Heart right ventricle (tissue), 16 donors: ENCODE measurements at places on chromosomes 5 and 9. TPM values are rescaled to one million over a fixed set of nuclear protein-coding genes. Genes with fewer than 3 reads are reported as not detected.

- peaks cover 5% of the 10 kb centered on the region for H3K36me3 ChIP-seq
- H3K27ac ChIP-seq: no peak overlapping the region
- H3K4me1 ChIP-seq: no peaks in the 10 kb centered on the region
- DNase-seq: no peak
- H3K4me3 ChIP-seq: no peak overlapping the region
- no peaks in the 10 kb centered on the region for H3K27me3 ChIP-seq
Observed at GRCh38 chr5:128021411-128021810, 62.2 kb upstream of the SLC12A2 start.

DNA sequence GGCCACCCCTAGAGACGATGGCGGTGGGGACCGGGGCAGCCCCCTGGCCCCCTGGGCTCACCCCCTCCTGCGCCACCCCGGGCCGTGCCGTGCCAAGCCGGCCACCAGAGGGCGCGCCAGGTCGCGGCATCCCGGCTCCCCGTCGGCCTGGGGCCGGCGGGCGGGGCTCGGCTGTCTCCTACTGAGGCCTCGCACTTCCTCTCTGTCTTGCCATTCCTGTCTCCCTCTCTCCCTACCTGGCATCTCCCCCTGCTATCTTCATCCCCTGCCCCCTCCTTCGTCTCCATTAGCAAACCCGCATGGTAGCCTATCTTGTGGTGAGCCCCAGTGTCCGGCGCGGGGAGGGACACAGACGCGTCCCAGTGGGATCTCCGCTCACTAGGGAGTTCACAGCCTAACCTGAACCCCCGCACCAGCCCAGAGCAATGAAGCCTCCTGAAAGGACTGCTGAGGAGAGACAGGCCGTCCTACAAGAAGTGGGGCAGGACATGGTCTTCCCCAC is 29.8 kb upstream of the FABP6 start:
- H3K27me3 ChIP-seq: no peaks in the 10 kb centered on the region
- peak overlapping the region; percentile 53 for H3K4me3 ChIP-seq
- peaks cover 13% of the 10 kb centered on the region for H3K4me1 ChIP-seq
- H3K27ac ChIP-seq: no peak overlapping the region
- DNase-seq: peak; percentile 44
- H3K36me3 ChIP-seq: no peaks in the 10 kb centered on the region

GRCh38 chr9:27165670-27166069 is 56.6 kb downstream of the TEK start:
- no peaks in the 10 kb centered on the region for H3K4me1 ChIP-seq
- no peak for DNase-seq
- no peak overlapping the region for H3K27ac ChIP-seq
- no peaks in the 10 kb centered on the region for H3K36me3 ChIP-seq
- no peaks in the 10 kb centered on the region for H3K27me3 ChIP-seq
- H3K4me3 ChIP-seq: no peak overlapping the region

GRCh38 chr5:122774519-122774860 is 390 bp upstream of the SNX2 start:
- no peaks in the 10 kb centered on the region for H3K27me3 ChIP-seq
- peaks cover 33% of the 10 kb centered on the region for H3K4me1 ChIP-seq
- no peaks in the 10 kb centered on the region for H3K36me3 ChIP-seq
- peak overlapping the region; percentile 87 for H3K27ac ChIP-seq
- H3K4me3 ChIP-seq: peak overlapping the region; percentile 68
- DNase-seq: no peak

GRCh38 chr5:124136609-124137008 is 609.8 kb downstream of the ZNF608 start:
- no peak for DNase-seq
- H3K27ac ChIP-seq: no peak overlapping the region
- no peaks in the 10 kb centered on the region for H3K4me1 ChIP-seq

GRCh38 chr9:5483306-5483705 is 27.0 kb upstream of the PDCD1LG2 start:
- H3K27me3 ChIP-seq: no peaks in the 10 kb centered on the region
- no peak for DNase-seq
- H3K4me3 ChIP-seq: no peak overlapping the region
- no peaks in the 10 kb centered on the region for H3K4me1 ChIP-seq
- H3K27ac ChIP-seq: no peak overlapping the region
- no peaks in the 10 kb centered on the region for H3K36me3 ChIP-seq

GRCh38 chr9:81526587-81526986 is 162.8 kb downstream of the TLE1 start:
- H3K4me1 ChIP-seq: peaks cover 14% of the 10 kb centered on the region
- DNase-seq: no peak

DNA sequence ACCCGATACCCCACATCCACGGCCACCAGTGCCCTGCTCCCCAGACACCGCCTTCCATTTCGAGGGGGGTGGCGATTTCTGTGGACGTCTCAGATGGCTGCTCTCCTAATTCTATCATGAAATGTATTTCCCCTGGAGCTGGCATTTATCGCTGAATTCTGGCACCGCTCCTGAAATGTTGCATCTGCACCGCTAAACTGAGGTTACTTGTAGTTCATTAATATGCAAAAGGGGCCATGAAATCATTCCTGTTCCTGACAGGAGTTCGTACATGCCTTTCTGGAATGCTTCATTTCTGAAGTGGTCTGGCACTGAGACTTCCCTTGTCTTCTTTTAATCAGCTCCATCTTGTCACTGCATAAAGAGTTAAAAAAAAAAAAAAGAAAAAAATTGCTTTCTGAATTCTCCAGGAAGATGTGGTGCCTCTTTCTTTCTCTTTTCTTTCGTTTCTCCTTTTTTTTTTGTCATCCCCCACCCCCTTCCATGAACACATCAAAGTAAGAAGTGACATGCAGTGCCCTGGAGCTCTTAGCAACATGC is 97.7 kb upstream of the SMARCA2 start:
- H3K4me3 ChIP-seq: no peak overlapping the region
- H3K27ac ChIP-seq: no peak overlapping the region
- H3K4me1 ChIP-seq: no peaks in the 10 kb centered on the region
- no peaks in the 10 kb centered on the region for H3K36me3 ChIP-seq

DNA sequence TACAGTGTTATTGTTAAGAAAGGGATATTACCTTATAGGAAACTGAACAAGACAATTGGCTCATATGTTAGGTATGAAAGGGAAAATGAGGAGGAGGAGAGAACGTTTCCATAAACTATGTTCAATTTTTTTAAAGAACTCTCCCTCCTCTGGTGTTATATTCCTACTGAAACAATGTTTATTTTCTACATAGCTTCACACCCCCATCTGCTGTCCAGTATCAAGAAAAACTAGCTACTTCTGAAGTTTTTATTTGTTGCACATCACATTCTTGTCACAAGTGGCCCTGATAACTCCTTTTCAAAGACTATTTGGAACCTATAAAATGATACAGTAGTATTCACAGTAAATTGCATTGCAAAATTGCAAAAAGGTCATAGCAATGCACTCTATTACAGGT is 223.4 kb upstream of the FAM174A start:
- H3K27me3 ChIP-seq: no peaks in the 10 kb centered on the region
- H3K27ac ChIP-seq: no peak overlapping the region
- H3K4me3 ChIP-seq: no peak overlapping the region

DNA sequence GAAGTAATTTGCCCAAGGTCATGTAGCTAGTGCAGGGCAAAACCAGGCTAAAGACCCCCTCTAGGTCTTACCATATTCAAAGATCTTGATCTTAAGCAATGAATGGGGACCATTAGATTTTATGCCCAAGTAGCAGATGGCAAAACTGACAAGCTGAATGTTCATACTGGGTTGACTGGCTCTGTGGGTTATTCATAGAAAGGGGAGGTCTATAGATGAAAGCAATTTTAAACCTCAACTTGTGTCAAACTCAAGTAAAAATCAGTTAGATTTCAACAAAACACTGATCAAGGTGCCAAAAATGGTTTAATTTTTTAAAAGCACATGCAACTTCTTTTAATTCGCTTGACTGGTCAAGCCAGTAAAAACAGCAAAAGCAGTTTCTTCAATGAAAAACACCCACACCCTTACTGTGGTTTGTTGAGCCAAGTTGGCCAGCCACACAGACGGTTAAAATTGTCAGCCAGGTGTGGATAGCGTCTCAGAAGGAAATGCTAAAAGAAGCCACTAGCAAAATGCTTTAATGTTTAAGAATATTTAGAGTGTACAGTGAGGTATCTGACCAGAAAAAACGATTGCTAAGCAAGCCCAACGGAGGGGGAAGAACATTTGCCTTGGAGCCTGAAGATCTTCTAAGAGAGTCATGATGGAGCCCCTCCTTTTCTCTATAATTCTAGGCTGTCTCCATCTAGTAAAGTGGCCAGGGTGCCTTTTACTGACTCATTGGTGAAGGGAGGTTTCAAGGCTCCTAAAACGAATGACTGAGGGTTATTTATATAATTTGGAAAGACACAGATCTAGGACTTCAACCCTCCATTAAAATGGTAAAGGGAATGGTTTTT is 539.6 kb upstream of the CLINT1 start:
- no peak overlapping the region for H3K27ac ChIP-seq
- no peak overlapping the region for H3K4me3 ChIP-seq
- H3K27me3 ChIP-seq: no peaks in the 10 kb centered on the region
- no peaks in the 10 kb centered on the region for H3K36me3 ChIP-seq

DNA sequence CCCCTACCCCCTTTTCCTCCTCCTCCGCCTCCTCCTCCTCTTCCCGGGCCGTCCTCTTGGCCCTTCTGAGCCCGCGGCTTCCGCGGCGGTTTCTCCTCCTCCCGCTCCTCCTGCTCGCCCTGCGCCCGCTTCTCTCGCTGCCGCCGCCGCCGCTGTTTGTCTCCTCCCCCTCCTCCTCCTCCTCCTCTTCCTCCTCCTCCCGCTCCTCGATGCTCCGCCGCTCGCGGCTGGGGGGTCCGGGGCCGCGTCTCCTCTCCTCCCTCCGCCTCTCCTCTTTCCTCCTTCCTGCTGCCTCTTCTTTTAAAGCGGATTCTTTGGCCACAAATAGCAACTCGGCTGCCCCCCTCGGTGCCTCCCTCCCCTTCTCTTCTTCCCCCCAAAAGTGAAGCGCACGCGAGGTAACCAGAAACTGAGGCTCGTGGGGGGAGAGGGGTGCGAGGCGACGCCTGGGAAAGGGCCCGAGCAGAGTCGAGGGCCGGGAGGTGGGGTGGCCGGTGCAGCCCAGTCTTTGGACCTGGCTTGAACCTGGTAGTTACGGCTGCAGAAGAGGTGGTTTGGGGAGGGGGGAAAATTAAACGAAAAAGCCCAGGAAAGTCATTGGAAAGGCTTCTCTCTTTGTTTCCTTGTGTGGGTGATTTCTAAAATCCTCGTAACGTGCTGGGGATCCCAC is 1058.5 kb upstream of the DMAC1 start:
- H3K4me3 ChIP-seq: peak overlapping the region; percentile 76
- peak overlapping the region; percentile 54 for H3K27ac ChIP-seq
- H3K4me1 ChIP-seq: no peaks in the 10 kb centered on the region

DNA sequence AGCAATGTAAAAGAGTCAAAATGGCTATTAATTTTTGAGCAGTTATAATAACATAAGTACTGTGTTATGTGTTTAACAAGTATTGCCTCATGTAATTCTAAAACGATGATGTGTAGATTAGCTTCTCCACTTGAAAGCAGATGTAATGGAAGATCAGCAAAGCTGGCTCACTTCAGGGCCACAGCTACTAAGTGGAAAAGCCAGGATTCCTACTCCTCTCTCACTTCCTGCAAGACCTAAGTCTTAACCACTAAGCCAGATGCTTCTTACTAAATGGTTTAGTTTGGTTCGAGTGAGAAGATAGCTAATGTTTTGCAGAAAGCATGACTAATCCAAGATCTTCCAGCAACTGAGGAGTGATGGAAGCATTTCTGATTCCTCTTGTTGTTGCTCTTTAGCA is 15.7 kb upstream of the TNC start:
- H3K27ac ChIP-seq: no peak overlapping the region
- H3K36me3 ChIP-seq: no peaks in the 10 kb centered on the region
- no peak for DNase-seq
- H3K4me3 ChIP-seq: no peak overlapping the region

DNA sequence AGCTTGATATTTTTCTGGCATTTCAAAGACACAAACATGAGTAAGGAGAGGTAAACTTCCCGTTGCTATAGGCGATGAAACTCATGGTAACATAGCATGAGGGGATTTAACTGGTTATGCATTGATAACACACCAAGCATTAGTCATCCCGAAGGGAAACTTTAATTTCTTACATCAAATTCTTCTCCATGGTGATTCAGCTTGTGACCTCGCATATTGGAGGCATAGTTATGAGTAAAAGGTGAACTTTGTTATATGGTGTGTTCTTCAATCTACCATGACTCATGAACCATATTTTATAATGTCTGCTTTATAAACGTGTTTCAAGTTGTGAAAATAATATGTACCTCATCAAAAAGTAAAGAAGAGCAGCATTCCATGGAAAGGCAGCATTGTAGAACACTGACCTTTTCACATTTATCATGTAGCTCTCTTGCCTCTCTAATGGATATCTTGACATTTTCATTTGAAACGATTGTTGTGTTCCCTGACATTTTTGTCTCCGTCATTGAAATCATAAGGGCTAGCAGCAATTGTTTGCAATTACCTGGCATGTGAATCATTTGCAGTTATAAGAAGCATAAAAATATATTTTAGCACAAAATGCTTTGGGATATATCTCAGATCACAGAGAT is 491.8 kb downstream of the ANXA1 start:
- H3K4me3 ChIP-seq: no peak overlapping the region
- no peaks in the 10 kb centered on the region for H3K27me3 ChIP-seq
- H3K36me3 ChIP-seq: no peaks in the 10 kb centered on the region
- H3K27ac ChIP-seq: no peak overlapping the region
- H3K4me1 ChIP-seq: no peaks in the 10 kb centered on the region

DNA sequence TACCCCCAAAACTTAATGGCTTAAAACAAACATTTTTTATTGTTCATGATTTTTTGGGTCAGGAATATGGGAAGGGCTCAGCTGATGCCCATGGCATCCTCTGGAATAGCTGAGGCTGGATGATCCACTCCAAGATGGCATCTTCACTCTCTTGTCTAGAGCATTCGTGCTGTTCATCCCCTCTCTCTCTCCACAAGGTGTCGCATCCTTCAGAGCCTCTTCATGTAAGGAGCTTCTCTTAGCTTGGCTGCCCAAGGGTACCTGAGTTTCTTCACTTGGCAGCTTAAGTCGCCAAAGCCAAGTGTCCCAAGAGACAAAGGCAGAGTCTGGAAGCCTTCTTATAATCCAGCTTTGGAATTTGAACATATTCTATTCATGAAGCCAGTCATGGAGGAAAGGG is 294.7 kb downstream of the CHSY3 start:
- no peak overlapping the region for H3K4me3 ChIP-seq
- no peak for DNase-seq
- H3K27ac ChIP-seq: no peak overlapping the region
- no peaks in the 10 kb centered on the region for H3K36me3 ChIP-seq
- H3K4me1 ChIP-seq: no peaks in the 10 kb centered on the region

- peaks cover 83% of the 10 kb centered on the region for H3K27me3 ChIP-seq
- H3K4me1 ChIP-seq: peaks cover 4% of the 10 kb centered on the region
- no peak for DNase-seq
- H3K27ac ChIP-seq: no peak overlapping the region
- no peak overlapping the region for H3K4me3 ChIP-seq
- no peaks in the 10 kb centered on the region for H3K36me3 ChIP-seq
Observed at GRCh38 chr9:21991072-21991959, 2.9 kb downstream of the CDKN2A start.

GRCh38 chr5:128498844-128499455 is 39.1 kb downstream of the FBN2 start:
- no peaks in the 10 kb centered on the region for H3K27me3 ChIP-seq
- H3K36me3 ChIP-seq: no peaks in the 10 kb centered on the region
- DNase-seq: no peak
- no peak overlapping the region for H3K4me3 ChIP-seq
- H3K27ac ChIP-seq: no peak overlapping the region

DMRT2 gene
- 0.28 TPM for total RNA-seq

ELAVL2 gene
- total RNA-seq: not detected

NTNG2 gene
- 2.9 TPM for total RNA-seq

MCTP1 gene
- 8.0 TPM for total RNA-seq

FCN2 gene
- 0.46 TPM for total RNA-seq

WDR31 gene
- 16.7 TPM for total RNA-seq

TSSK1B gene
- not detected for total RNA-seq

CCDC183 gene
- total RNA-seq: 1.8 TPM

HAPLN1 gene
- total RNA-seq: 0.67 TPM

TXNDC8 gene
- total RNA-seq: not detected
